Gastroesophageal sphincter (tissue), 4 donors: ENCODE measurements at places on chromosomes 2 and 18.
A peak's percentile ranks its signal among the peaks of the same experiment; 100 is the strongest.

DNA sequence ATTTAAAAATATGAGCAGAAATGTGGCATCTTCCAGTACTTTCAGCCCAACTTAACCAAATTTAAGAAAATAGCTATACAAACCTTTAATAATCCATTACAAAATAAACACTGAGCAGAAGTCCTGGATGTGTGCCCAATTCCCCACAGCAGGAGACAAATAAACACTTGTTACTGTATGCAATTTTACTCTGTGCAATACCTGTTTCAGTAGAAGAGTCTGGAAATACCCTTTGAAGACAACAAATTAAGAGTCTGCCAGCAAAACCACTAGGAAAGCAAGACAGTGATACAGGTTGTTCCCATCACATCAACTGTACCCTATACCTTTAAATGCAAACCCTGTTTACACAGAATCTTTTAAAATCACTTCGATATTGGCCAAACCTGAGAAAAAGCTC is 41.4 kb upstream of the RNU4ATAC start:
- no peak for ATAC-seq

DNA sequence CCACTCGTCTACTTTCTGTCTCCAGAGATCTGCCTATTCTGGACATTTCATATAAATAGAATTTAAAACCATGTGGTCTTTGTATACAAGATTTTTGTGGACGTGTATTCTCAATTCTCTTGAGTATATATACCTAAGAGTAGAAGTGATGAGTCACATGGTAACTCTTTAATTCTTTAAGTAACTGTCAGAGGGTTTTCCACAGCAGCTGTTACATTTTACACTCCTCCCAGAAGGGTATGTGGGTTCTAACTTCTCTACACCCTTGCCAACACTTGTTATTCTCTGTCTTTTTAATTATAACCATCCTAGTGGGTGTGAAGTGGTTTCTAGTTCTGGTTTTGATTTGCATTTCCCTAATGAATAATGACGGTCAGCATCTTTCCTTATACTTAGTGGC is 70.9 kb downstream of the MAP3K20 start:
- ATAC-seq = no peak

DNA sequence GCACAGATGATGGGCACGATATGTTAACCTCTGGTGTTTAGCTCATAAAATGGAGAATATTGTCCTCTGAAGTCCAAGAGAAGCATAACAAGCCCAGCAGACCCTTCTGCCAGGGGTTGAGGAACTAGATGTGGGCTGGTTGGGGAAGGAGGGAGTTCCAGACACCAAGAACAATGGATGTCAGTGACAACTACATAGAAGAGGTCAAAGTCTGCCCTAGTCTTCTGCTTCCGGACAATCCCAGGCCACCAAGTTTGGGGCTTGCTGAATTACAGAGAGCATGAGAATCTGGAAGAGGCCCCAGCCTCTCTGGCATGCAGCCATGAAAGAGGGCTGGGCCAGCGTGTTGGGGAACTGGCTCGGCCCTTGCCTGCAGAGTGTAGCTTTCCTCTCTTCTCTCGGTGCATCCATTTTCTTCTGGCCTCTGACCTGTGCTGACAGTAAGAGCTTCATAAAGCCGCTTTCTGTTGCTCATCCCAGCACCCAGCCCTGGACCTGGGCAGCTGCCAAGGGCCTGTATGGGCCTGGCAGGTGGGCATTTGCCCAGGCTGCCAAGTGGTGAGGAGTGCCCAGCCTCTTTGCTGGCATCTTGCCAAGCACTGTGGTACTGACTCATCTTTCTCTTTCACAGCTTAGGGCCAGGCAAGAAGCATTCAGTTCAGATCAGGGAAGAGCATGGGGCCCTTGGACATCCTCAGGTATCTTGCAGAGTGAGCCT is 14.6 kb upstream of the LAPTM4A start:
- ATAC-seq = peak; percentile 26

DNA sequence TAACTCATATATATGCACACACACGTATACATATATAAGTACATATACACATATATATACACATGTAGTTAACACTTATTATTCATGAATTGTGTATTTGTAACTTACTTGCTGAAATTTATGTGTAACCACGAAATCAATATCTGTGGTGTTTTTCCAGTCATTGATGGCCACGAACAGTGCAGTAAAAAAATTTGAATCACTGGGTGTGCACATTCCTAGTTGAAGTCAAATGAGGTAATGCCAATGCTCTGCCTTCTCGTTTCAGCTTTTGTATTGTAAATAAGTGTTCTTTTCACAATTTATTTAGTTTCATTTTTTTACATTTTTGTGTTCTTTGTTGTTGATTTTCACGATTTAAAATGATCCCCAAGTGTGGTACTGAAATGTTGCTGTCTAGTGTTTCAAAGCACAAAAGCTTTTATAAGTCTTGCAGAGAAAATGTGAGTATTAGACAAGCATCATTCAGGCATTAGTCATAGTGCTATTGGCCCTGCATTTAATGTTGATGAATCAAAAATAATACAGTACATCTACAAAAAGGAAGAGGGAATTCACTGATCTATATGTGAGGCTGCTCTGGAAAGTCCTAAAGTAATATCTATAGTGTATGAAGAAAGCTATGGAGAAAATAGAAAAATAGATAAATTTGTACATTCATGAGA is 419.0 kb downstream of the DSC3 start:
- no peak for ATAC-seq

DNA sequence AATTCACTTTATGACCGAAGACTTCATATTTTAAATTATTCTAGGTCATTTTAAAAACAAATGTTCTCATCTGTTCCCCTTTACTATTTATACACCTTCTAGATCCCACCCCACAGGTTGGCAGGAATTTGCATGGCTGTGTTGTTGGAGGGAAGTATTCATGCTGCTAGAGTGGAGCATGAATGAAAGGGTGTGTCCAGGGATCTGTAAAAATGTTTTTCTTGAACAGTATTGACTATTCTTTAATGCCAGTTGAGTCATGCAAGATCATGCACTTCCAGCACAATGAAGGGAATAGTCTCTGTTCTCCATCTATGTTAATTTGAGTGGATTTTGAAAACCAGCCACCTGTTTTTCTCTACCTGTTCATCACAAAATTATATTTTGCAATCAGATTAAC is 52.0 kb upstream of the COL3A1 start:
- no peak for ATAC-seq

GRCh38 chr2:144456680-144457079 is 63.2 kb downstream of the ZEB2 start:
- peak; percentile 89 for ATAC-seq

DNA sequence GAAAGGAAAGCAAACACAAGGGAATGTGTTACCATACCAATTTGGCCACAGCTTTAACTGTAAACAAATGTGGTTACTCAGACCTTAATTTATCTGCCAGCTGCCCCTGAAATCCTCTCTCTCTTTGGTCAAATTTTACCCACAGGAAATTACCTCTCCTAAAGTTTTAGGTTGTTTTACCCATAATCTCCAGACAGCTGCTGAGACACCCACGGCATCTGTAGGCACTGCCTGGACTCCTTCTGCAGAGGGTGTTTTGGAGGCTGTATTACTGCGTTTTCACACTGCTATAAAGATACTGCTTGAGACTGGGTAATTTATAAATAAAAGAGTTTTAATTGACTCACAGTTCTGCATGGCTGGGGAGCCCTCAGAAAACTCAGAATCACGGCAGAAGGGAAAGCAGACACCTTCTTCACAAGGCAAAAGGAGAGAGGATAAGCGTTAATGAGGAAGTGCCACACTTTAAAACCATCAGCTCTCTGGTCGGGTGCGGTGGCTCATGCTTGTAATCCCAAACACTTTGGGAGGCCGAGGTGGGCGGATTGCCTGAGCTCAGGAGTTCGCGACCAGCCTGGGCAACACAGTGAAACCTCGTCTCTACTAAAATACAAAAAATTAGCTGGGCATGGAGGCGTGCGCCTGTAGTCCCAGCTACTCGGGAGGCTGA is 677.5 kb upstream of the FSHR start:
- no peak for ATAC-seq

- no peak for ATAC-seq
Measured at GRCh38 chr18:63534615-63535014, 7.6 kb upstream of the SERPINB12 start.

DNA sequence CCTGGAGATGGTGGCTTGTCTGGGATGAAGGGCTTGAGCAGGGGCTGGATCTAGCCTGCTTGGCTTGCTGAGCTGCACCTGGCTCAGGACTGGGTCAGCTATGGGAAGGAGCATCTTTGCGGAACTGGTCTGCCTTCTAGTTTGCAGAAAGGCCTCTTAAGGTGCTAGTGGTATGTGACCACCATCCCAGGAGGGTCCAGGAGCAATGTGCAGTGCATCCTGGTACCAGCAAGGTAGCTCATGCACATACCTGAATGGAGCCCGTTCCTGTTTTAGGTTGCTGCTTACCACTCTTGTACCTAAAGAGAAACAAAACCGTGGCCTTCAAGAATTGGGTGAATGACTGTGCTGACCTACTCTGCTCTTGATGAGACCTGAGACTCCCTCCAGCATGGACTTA is 118.6 kb upstream of the PELI1 start:
- no peak for ATAC-seq

DNA sequence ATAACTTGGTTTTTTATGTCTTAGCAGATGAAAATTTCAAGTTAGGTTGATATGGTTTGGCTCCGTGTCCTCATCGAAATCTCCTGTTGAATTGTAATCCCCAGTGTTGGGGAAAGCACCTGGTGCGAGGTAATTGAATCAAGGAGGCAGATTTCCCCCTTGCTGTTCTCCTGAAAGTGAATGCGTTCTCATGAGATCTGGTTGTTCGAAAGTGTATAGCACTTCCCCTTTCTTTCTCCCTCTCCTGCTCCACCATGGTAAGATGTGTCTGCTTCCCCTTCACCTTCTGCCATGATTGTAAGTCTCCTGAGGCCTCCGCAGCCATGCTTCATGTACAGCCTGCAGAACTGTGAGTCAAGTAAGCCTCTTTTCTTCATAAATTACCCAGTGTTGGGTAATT is 242.1 kb upstream of the TNP1 start:
- no peak for ATAC-seq

GRCh38 chr2:240788482-240788881 is 31.5 kb downstream of the KIF1A start:
- ATAC-seq = no peak

- ATAC-seq = no peak
Measured at GRCh38 chr18:59547581-59548182, 149.5 kb downstream of the CCBE1 start.

DNA sequence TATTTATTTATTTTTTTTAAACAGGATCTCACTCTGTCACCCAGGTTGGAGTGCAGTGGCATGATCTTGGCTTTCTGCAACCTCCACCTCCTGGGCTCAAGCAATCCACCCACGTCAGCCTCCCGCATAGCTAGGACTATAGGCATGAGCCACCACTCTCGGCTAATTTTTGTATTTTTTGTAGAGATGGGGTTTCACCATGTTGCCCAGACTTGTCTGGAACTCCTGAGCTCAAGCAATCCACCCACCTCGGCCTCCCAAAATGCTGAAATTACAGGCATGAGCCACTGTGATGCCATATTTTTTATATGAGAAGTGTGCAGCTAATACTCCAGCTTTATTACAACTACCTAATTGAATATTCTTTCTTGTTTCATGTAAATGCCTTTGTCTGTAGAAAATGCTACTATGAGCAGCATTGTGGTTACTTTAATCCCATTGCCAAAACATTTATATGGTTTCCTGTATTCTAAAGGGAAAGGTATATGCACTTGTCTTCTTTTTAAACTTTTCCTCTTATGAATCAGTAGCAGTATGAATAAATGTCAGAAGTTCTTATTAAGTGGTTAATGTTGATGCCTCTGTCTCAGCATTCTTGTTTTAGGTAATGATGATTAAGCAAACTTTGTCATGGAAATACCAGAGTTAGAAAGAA is 9.5 kb upstream of the BCL2L11 start:
- no peak for ATAC-seq

DNA sequence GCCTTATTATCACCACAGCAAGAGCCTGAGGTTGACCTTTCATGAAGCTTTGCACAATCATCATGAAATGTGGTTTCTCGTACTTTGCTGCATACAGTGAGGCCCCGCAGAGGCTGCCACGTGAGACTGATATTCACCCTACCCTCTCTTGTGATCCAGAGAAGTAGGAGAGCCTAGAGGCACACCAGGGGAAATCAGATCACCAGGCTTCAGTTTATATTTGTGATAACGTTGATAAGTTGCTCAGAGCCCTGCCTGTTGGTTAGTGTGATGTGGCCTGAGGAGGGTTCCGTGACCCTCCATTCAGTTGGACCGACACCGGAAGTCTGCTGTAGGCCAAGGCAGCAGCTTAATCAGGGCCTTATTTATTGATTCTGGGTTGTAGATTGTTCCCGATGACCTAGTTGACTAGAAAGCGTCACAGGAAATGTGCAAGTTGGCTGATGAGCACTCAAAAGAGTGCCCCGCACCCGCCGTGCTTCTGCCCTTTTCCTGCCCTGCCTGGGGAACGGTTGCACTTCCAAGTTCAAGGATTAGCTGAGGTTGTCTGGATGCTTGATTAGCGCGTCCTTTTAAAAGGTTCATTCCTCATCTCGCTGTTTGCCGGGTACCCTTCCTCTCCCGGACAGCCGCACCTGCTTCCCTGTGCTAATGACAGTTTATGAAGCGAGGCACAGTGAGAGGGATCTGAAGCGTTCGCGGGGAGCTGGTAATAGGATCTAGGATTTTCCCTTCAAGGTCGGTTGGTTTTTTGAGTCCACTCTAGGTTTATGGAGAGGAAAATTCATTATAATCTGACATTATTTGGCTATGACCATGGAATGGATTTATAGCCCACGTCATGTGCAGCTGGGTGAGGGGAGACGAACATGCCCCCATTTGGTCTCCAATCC is 146.4 kb downstream of the SH3RF3 start:
- no peak for ATAC-seq
